Activated CD8-positive, alpha-beta memory T cell treated with anti-CD3 and anti-CD28 coated beads for 4 hours (primary cell): ENCODE measurements at places on chromosomes 12 and 14.

DNA sequence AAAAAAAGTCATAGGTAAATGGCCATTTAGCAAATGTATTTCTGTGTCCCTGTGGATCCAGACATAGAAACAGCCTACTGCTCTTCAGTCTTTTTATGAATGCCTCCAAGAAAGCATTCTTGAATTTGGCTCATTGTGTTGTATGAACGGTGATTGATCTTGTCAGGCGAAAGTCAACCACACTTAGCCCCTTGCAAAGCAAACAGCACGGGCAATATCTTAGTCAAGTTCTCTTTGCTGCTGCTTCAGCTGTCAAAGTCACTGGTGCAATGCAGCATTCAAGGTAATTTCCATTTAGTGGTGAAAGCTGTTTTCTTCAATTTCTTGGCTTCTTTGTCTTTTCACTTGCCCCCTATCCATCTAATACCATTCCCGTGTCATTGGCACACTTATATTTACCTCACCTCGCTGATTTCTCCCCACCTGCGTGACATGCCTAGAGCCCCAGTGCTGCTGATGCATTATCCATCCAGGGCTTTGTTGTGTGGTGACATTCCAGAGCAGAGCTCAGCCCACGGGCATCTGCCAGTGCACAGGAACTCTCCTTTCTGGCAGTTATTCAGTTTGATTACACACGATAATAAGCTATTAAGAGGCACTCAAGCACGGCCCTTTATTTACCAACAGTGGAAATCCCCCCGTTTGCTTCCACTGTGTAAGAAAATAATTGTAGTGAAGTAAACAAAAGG, 362.3 kb upstream of the NOVA1 start:
- no peak for DNase-seq

DNA sequence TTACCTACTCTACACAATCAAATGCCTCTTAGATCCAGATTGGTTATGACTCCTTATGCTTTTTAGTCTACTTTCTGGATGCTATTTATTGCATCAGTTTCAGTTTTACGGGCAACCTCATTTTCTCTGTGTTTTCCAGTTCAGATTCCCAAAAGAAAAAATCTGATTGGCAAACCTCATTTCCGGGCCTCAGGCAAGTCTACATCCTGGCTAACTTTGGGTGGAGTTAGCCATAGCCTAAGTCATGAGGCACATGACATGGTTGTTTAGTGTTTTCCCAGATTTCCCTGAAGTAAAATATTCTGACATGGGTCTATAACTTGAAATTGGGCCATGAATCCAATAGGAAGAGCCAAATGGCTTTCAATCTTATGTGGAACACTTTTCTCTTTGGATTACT, 339.7 kb downstream of the NUAK1 start:
- no peak for DNase-seq

- DNase-seq = no peak
Measured at GRCh38 chr12:49013428-49013827, 5.1 kb downstream of the PRKAG1 start.

DNA sequence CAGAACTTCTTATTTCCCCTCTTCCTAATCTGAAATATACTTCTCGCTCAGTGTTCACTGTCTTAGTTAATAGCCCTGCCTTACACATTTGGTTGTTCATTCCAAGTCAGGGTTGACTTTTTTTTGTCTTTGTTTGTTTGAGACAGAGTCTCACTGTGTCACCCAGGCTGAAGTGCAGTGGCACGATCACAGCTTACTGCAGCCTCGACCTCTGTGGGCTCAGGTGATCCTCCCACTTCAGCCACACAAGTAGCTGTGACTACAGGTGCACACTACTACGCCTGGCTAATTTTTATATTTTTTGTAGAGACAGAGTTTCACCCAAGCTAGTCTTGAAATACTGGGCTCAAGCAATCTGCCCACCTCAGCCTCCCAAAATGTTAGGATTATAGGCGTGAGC, 42.3 kb upstream of the PRPF39 start:
- DNase-seq = no peak

DNA sequence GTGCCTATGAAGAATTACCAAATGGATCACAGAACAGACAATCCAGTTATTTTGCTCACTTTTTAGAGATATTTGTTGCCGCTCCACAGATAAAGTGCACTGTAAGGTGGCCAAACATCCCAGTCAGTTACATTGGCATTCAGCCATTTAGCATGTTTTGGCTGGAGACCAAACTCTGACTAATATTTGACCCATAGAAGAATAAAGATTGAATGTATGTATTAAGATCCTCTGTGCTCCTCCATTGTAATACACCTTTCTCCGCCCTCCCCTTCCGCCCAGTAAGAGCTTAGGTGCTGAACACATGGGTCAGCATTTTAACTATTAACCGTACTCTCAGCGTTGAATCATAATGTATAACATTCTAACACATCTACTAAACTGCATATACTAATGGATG, 163.4 kb downstream of the ANO6 start:
- DNase-seq = no peak

- no peak for DNase-seq
Measured at GRCh38 chr14:95174184-95174792, 17.0 kb upstream of the DICER1 start.

DNA sequence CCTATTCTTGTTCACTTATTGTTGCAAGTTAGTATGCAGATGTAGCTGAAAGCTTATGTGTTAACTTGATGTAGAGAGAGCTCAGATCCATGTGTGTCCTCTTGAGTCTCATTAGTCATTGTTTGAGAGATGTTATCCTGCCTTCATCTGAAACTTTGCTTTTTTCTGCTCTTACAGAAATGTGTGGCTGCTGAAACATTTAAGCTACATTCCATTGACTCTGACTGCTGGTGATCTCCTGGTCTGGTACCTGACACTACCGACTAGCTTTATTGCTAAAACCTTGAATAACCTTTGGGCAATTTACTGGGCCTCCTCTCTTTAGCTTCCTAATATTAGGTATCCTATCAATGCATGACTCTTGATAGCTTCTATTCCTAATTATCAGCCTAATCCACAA, 705.6 kb upstream of the FOXG1 start:
- no peak for DNase-seq

- DNase-seq = no peak
Measured at GRCh38 chr12:80778005-80778541, 61.4 kb downstream of the MYF5 start.
